RWPE1 (cell line): ENCODE measurements at places on chromosomes 5 and 9.

DNA sequence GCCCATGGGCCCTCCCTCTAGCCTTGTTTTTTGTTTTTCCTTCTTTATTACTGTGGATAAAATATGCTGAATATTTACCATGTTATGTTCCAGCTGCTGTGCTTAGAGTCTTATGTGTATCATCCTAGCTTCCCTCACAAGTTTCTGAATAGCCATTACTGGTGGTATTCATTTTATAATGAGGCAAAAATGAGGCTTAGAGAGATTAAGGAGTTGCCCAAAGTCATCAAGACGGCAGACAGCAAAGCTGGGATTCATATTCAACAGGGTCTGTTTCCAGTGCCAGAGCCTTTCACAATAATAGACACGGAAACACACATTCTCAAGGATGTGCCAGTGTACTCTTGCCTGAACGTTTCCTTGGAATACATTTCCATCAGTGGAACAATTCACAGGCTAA lies 258.1 kb downstream of the CTNND2 start:
- no peak for DNase-seq

DNA sequence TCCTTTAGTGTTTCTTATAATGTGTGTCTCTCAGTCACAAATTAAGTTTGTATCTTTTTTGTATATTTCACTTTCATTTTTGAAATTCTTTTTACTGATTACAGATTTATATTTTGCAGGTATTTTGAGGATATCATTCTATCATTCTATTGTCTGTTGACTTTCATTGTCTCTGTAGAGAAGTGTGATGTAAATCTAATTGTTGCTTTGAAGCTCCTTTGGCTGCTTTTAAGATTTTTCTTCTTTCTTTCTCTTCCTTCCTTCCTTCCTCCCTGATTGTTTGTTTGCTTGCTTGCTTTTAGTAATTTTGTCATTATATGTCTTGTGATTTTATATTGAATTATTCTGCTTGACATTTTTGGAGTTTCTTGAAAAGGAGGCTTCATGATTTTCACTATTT lies 75.3 kb upstream of the MAST4 start:
- DNase-seq: no peak

DNA sequence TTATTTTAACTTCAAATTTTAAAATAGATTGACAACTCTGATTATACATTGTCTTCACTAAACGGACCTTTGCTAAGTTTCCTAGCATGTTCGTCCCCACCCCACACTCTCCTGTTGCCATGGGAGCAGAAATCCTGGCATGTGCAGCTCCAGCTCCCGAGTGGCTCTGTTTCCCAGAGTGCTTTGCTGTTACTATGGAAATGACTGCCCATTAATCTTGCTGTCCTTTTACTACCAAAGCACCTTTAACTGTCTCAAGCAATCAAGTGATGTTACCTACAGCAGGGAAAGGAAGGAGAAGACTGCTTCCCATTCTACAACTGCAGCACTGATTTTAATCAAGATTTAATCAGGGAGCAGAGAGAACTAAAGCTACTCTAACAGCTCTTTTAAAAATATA lies 212.0 kb upstream of the KIF2A start:
- DNase-seq: peak; percentile 53

DNA sequence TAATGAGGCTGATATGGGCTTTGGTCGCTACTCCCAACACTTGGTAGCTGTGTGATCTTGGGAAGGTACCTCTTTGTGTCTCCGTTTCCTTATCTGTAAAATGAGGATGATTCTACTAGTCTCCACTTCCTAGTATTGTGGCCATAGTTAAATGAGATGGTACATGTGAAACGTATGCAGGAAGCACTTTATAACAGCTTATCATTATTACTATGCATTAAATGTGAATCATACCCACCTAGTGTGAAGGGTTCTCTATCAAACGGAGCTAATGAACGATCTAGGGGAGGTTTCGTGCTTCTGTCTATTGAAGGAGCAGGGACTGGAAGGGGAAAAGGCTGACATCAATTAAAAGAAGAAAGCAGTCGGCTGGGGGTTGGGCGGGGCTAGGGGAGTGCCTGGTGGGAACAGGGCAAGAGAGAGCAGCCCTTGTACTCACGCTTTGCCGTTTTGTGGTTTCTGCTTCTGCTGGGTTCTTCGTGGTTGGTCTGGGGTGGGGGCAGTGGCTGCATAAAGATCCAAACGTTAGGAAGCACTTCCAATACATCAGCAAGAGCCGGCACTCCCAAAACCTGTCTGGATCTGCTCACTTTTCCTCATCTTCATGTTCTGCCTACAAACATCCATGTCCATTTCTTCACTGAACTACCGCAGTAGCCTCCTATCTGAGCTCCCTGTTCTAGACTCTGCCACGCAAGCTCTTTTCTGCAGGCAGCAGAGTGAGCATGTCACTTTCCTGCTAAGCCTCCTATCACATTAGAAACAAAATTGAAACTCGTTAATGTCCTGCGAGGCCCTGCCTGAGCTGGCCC lies 30.8 kb downstream of the LCP2 start:
- no peak for DNase-seq

GRCh38 chr9:123996731-123997421 lies 14.7 kb upstream of the LHX2 start:
- no peak for DNase-seq

DNA sequence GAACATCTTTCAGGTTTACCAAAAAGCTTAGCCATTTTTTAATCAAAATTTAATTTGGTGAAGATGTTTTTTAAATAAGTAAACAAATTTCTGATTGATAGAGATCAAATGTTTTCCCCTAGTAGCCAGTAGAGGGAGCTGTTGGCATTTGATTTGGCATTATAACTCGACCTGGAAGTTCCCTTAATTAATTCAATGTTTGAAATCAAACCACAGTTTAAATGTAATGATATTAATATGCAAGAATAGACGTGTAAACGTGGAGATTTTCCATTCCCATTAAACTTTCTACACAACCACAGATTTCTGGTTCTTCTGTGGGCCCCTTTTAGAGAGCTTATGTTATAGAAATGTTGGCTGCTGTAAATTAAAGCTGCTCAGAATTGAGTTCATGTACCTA lies 148.1 kb upstream of the MPDZ start:
- peak; percentile 34 for DNase-seq

GRCh38 chr9:129776938-129777768 lies 24.3 kb upstream of the PTGES start:
- DNase-seq: peak; percentile 99

GRCh38 chr5:170108266-170108785 lies 2.6 kb downstream of the FOXI1 start:
- no peak for DNase-seq
